ENCODE measurements at places on chromosomes 12 and 14.

GRCh38 chr12:114913871-114914801, 230.2 kb upstream of the TBX3 start:
- H3K4me1 ChIP-seq: no peaks in the 10 kb centered on the region
- no peaks in the 10 kb centered on the region for H3K27me3 ChIP-seq
- no peaks in the 10 kb centered on the region for H3K36me3 ChIP-seq
- H3K27ac ChIP-seq: no peak overlapping the region
- H3K4me3 ChIP-seq: no peak overlapping the region

DNA sequence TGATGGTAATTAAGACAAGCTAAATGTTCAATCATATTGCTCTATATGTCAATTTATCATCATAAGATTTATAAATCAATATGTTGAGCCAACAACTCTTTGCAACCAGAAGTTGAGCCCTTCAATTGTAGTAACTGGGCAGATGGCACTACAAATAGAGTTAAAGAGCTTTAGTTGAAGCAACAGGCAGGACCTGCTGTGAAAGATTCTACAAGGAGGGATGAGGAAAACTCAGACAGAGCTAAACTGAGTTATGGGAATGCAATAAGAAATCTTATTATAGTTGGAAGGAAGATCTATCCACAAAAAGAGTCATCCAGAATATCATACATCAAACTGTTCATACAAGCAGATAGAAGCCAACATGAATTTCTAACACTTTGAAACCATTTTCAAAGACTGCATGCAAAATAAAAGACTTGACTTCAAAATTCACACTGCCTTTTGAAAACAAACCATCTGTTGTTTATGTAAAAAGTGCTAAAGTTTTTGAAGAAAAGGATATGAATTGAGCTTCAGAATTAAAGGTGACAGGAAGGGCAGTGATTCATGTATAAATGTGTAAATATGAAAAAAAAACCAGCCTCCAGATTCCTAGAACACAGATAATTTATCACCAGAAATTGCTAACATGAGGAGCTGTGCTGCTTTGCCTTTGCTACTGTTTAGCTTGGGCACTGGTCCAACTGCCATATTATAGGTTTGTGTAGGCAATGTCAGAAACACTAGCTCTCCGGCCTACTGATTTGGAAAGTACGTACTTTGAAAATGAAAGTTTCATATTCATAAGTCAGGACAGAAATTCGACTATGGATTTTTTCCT, 133.2 kb downstream of the SLC35F4 start:
- no peaks in the 10 kb centered on the region for H3K4me1 ChIP-seq
- no peak for DNase-seq
- H3K36me3 ChIP-seq: no peaks in the 10 kb centered on the region
- H3K27me3 ChIP-seq: no peaks in the 10 kb centered on the region

DNA sequence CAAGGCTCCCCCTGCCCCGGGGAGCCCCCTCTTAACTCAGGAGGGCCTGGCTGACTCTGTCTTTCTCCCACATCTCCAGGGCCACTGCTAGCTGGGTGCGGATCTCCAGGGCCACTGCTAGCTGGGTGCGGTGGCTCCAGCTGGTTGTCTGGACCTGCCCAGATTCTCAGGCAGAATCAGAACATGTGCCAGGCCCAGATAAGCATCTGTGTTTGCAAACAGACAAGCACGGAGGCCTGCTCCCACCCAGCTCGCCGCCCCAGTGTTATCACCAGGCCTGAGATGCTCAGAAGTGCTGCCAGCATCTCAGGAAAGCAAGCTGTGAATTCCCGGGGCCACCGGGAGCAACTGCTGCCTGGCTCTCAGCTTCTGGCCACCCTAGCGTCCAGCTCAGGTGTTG, 98.4 kb upstream of the FZD10 start:
- no peak overlapping the region for H3K4me3 ChIP-seq
- no peak overlapping the region for H3K27ac ChIP-seq
- H3K27me3 ChIP-seq: no peaks in the 10 kb centered on the region
- no peaks in the 10 kb centered on the region for H3K36me3 ChIP-seq
- no peaks in the 10 kb centered on the region for H3K4me1 ChIP-seq

DNA sequence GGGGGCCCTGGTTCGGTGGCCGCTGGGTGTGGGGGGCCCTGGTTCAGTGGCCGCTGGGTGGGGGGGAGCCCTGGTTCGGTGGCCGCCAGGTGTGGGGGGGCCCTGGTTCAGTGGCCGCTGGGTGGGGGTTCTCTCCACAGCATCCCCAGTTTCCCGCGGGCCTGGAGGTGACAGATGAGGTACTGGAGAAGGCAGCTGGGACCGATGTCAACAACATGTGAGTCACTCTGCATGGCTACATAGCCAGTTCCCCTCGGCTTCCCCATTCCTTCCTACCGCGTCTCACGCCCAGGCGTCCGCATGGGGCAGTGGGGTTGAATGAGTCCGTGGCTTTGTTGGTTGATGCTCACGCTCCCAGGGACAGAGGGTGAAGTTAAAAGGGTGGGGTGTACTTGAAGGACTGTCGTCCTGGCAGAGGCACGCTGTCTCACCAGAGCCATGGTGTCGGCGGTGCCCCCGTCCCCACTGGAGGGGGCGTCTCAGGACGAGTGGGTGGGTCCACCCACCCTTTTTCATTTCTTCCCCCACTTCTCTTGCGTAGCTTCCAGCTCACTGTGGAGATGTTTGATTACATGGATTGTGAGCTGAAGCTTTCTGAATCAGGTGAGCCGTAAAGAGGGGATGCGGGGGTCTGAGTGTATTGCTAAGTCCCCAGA, 15.6 kb downstream of the HIP1R start:
- H3K4me3 ChIP-seq: no peak overlapping the region
- H3K27me3 ChIP-seq: no peaks in the 10 kb centered on the region
- no peak for DNase-seq
- no peaks in the 10 kb centered on the region for H3K4me1 ChIP-seq
- peaks cover 84% of the 10 kb centered on the region for H3K36me3 ChIP-seq
- no peak overlapping the region for H3K27ac ChIP-seq

DNA sequence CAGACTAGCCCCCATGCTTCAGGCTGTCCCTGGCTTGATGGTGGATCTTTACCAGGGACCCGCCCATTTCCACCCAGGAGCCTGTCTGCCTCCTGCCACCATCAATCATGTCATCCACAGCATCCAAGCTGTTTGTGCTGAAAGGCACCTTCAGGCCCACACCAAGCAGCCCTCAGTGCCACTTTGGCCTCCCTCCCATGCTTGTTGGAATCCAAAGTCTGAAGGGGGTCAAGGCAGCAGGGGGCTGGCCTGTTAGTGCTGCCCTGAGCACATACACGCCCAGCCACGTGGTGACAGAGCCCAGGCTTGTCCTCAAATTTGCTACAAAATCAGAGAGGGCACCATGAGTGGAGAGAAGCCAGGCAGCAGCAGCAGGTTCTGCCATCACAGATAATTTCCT, 1146.8 kb downstream of the FSCB start:
- DNase-seq: no peak
- H3K4me1 ChIP-seq: no peaks in the 10 kb centered on the region
- no peaks in the 10 kb centered on the region for H3K36me3 ChIP-seq

DNA sequence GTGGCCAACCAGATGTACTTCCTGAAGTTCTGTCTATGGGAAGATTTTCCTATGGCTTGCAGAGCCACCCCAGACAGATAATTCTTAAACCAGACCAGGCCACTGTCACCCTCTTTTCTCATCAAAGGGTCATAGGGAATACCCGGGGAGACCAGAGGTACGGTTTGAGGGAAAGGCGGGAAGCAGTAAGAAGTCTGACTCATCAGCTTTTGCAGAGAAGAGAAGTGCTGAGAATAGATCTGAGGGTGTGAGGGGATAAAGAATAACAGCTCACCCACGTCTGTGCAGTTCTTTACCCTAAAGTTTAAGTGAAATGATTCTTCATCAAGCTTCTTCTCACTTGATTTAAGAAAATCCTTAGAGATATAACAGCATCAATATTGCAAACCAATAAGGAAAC, 21.3 kb upstream of the POC1B start:
- no peak for DNase-seq
- no peaks in the 10 kb centered on the region for H3K27me3 ChIP-seq
- H3K4me3 ChIP-seq: no peak overlapping the region
- no peaks in the 10 kb centered on the region for H3K36me3 ChIP-seq

- DNase-seq: no peak
- H3K27me3 ChIP-seq: no peaks in the 10 kb centered on the region
- H3K4me3 ChIP-seq: no peak overlapping the region
- H3K4me1 ChIP-seq: peaks cover 6% of the 10 kb centered on the region
These were observed 34.2 kb upstream of the LRP1-AS start for GRCh38 chr12:57181561-57182155.

GRCh38 chr12:41286426-41286825, 98.3 kb downstream of the PDZRN4 start:
- H3K4me1 ChIP-seq: no peaks in the 10 kb centered on the region
- no peak overlapping the region for H3K27ac ChIP-seq
- no peak overlapping the region for H3K4me3 ChIP-seq

DNA sequence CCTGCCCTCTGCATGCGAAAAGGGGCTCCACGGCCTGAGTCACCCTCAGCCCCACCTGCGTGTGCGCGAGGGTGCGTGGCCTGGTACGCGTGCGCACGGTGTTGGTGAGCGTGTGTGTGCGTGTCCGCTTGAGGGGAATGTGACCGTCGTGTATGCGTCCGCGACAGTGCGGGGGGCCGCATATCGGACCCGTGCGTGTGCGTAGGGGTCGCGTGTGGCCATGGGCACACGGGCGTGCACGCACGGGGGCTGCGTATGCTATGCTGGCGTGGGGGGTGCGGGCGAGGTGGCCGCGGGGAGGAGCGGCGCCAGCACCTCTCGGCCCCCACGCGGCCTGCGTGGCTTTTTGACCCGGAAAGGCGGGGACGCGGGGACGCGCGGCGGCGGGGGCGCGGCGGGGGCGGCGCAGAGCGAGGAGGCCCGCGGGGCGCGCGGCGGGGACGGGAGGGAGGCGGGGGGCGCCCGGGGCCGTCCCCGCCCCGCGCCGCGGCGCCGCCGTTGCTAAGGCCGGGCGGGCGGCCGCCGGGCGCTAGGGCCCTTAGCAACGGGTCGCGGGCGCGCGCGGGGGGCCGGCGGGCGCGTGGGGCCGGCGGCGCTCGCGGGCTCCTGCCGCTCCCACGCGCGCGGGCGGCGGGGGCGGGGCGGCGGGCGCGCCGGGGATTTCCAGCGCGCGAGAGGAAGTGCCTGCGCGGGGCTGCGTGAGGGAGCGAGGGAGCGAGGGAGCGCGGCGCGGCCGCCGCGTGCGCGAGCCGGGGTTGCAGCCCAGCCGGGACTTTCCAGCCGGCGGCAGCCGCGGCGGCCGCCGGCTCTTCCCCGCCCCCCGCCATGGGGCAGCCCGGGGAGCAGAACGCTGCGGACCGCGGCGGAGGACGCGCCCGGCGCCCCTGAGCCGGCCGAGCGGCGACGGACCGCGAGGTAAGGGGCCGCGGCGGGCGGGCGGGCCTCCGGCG, at the start of gene TRAF3:
TRAF3 (plus strand) TSS at position 689 of the 950 bp plus-strand sequence. CDS start 92,753 bp downstream, outside the sequence.
- peak within 1 kb of the TSS; percentile 83 for H3K4me3 ChIP-seq
- H3K27ac ChIP-seq: peak within 1 kb of the TSS; percentile 95
- H3K27me3 ChIP-seq: no peaks in the 10 kb centered on the region
- H3K4me1 ChIP-seq: peaks cover 65% of the 10 kb centered on the region
- H3K36me3 ChIP-seq: no peaks in the 10 kb centered on the region
- peak; percentile 95 for DNase-seq

GRCh38 chr14:68458840-68459469, 333.9 kb downstream of the ZFP36L1 start:
- H3K36me3 ChIP-seq: no peaks in the 10 kb centered on the region
- no peaks in the 10 kb centered on the region for H3K27me3 ChIP-seq
- H3K4me3 ChIP-seq: no peak overlapping the region
- peaks cover 12% of the 10 kb centered on the region for H3K4me1 ChIP-seq
- no peak overlapping the region for H3K27ac ChIP-seq

GRCh38 chr12:129556082-129556481, 347.7 kb downstream of the TMEM132D start:
- H3K4me3 ChIP-seq: no peak overlapping the region
- no peaks in the 10 kb centered on the region for H3K4me1 ChIP-seq
